Temporal lobe (tissue), 4 donors: ENCODE measurements at places on chromosomes 12 and 14. TPM values are rescaled to one million over a fixed set of nuclear protein-coding genes. Genes with fewer than 3 reads are reported as not detected.

The SLC2A3 gene
- total RNA-seq, result 48.4 TPM

The DHRS2 gene
- not detected for total RNA-seq

The AKAP3 gene
- total RNA-seq, result 1.5 TPM

The RNF212B gene
- total RNA-seq, result not detected

The NPFF gene
- total RNA-seq, result not detected

The ADAM21 gene
- not detected for total RNA-seq

The ACSM4 gene
- total RNA-seq, result not detected

The LPAR5 gene
- 0.49 TPM for total RNA-seq

The PIWIL1 gene
- total RNA-seq, result not detected

The STK38L gene
- total RNA-seq, result 19.7 TPM

The SSPN gene
- 4.9 TPM for total RNA-seq

The TAS2R46 gene
- 5.7 TPM for total RNA-seq

The PPP1R36 gene
- total RNA-seq, result 0.49 TPM

The LDHB gene
- total RNA-seq, result 366 TPM

The DCTN2 gene
- 116 TPM for total RNA-seq

The DICER1 gene
- 102 TPM for total RNA-seq

The ASCL1 gene
- 8.6 TPM for total RNA-seq

The NKX2-1 gene
- total RNA-seq, result 0.49 TPM

The ESRRB gene
- not detected for total RNA-seq

The AMHR2 gene
- not detected for total RNA-seq

The KIF26A gene
- total RNA-seq, result 9.1 TPM

The ANG gene
- total RNA-seq, result 1.2 TPM

The CPNE6 gene
- total RNA-seq, result 46.2 TPM

The NRL gene
- total RNA-seq, result 1.2 TPM

The GNPTAB gene
- 131 TPM for total RNA-seq
